ENCODE measurements at places on chromosomes 5 and 9.

DNA sequence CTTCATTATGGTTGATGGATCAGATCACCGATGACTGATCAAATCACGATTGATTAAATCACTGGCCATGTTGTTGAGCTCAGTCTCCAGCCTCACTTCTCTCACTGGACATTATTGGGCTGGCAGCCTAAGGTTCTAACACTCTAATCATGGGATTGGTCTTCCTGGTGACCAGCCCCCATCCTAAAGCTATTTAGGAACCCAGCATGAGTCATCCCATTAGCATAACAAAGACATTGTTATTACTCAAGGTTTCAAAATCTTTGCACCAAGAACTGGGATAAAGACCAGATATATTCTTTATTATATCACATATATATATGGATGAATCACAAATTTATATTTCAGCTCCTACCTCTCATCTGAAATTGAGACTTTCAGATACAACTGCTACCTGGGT, 272.1 kb upstream of the IL12B start:
- no peak for DNase-seq

GRCh38 chr5:15573590-15573989, 73.6 kb downstream of the FBXL7 start:
- no peak for DNase-seq

- no peak for DNase-seq
Measured at GRCh38 chr5:57831932-57832331, 349.3 kb upstream of the ACTBL2 start.

- DNase-seq: no peak
Measured at GRCh38 chr5:166795756-166796155, 1495.7 kb upstream of the WWC1 start.

All from T-helper 22 cell (primary cell).